HCEC 1CT (cell line): ENCODE measurements at places on chromosomes 3 and 15.

DNA sequence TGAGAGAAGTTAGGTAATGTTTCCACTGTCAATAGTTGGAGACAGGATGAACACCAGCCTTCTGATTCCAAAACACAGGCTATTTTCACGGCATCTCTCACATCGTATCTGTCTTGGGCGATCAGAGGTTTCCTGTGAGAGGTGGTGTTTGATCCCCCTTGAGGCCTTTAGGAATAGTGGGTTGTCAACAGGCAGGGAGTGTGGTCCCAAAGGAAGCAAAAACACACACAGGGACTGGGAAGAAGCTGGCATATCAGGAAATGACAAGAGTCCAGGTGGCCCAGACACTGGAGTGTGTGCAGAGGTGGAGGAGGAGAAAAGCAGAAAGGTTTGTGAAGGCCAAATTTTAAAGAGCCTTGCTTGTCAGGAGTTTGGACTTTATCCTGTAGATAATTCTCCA is 6.6 kb upstream of the MAGEF1 start:
- no peak for DNase-seq

DNA sequence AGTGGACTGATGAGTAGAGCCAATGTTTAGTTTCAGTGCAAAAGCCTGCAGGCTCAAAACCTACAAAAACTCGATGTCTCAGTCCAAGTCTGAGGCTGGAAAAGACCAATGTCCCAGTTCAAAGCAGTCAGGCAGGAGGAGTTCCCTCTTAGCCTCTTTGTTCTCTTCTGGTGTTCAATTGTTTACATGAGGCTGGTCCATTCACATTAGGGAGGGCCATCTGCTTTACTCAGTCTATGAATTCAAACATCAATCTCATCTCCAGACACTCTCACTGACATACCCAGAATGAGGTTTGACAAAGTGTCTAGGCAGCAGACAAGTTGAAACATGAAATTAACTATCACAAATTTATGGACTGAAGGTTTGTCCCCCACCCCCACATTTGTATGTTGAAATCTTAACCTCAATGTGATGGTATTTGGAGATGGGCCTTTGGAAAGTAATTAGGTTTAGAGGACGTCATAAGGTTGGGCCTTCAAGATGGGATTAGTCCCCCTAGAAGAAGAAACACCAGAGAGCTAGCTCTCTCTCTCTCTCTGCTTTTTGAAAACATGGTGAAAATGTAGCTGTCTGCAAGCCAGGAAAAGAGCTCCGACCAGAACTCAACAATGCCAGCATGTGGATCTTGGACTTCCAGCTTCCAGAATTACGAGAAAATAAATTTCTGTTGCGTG is 438.5 kb upstream of the RGMA start:
- no peak for DNase-seq

DNA sequence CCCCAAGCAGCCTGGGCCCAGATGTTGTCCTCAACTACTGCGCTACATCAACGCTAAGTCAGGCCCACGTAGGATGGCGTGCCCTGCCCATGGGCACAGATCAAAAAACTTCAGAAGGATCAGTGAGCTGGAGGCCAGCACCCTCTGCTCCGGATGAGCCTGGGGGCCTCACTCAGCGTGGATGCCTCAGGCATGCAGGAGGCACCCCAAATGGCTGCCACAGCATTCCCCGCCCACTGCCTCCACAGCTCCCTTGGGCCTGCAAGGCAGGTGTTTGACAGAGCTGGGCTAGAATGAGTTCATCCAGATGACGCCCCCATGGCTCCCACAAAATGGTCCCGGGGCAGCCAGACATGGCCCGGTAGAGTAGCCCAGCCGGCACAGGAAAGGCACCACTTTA is 7.1 kb downstream of the ATP2B2 start:
- no peak for DNase-seq

- no peak for DNase-seq
Observed at GRCh38 chr15:59094077-59094476, 10.9 kb upstream of the CCNB2 start.

- DNase-seq: peak; percentile 69
Observed at GRCh38 chr3:111315930-111316587, 225.9 kb upstream of the CD96 start.

- DNase-seq: no peak
Observed at GRCh38 chr15:39167164-39168058, 413.5 kb upstream of the THBS1 start.
